Activated T-cell treated with anti-CD3 and anti-CD28 coated beads, Interleukin-2, amount 50 U/mL, for 72 hours (primary cell): ENCODE measurements at places on chromosomes 5 and 9.

GRCh38 chr5:58649716-58650115 lies 66.8 kb downstream of the RAB3C start:
- no peak for DNase-seq

- no peak for DNase-seq
Observed at GRCh38 chr9:118596374-118597015, 772.7 kb downstream of the BRINP1 start.

- DNase-seq: no peak
Observed at GRCh38 chr9:89586311-89586710, 18.5 kb upstream of the GADD45G start.

DNA sequence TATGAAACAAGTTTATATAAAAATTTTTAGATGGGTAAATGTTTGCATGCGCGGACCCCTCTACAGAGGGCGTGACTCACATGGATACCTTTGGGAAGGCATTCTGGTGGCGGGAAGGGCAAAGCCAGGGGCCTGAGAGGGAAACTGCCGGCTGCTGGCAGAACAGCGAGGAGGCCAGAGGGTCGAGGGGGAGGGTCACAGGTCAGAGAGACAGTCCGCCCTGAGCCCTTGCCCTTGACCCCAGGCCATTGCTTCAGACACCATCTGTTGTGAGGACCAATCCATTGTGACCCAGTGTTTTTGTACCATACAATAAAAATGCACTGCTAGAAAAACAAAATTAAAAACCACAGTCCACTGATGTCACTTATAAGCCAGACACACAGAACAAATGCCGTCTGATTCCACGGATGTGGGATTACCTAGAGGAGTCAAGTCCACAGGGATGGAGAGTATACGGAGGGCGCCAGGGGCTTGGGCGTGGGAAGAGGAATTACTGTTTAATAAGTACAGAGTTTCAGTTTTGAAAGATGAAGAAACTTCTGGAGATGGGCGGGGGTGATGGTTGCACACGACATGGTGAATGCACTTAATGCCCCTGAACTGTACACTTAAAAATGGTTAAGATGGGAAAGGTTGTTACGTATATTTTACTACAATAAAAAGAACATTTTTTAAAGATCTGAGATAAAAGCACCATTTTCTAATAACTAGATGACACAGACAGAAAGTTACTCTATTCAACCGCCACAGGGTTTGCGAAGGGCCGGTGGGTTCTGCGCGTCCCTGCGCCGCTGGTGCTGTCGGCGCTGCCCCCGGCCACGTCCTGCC lies 12.0 kb downstream of the BTNL9 start:
- no peak for DNase-seq

GRCh38 chr9:131675437-131676022 lies 64.3 kb downstream of the RAPGEF1 start:
- DNase-seq: no peak

- DNase-seq: no peak
Observed at GRCh38 chr9:136992819-136993369, 672 bp downstream of the PAXX start.
